ENCODE measurements at places on chromosomes 16 and 17. TPM values are rescaled to one million over a fixed set of nuclear protein-coding genes. Genes with fewer than 3 reads are reported as not detected.

Gene EME1
- 2.7 TPM for total RNA-seq

Gene MYH2
- not detected for total RNA-seq

Gene ACSM2A
- total RNA-seq = not detected

Gene STH
- total RNA-seq = not detected

Gene CD300H
- not detected for total RNA-seq

Gene IL21R
- 1.1 TPM for total RNA-seq

Gene CCDC40
- 4.8 TPM for total RNA-seq

Gene TCF25
- 145 TPM for total RNA-seq

Gene CMTM2
- total RNA-seq = 0.54 TPM

Gene MT4
- not detected for total RNA-seq

Gene JMJD8
- 59.4 TPM for total RNA-seq

DNA sequence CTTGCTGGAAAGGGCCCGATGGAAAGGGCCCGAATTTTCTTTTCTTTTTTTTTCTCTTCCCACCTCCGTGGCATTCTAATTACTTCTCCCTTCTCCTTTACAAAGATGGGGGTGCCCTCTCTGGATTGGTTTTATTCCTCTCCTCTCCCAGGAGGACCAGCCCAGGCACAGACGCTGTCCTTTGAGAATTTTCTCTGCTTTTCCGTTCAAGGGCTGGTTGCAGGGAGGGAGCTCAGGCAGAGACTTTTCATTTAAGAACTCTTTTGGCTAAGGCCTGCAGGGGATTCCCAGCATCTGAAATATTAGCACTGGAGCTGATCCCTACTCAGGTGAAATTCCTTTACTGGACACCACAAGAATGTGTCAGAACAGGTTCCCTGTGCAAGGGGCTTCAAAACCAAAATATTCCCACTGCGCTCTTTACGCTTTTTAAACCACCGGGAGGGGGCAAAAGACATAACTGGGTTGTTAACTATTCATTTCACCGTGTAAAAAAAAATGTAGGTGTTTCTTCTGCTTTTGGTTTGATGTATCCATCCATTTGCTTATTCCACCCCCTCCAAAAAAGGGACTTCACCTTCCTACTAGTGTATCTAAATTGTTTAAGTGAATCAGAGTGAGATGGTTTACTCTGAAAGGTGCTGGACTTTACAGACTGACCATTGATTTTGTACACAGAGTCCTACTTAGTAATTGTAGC, 1.4 kb downstream of the NFAT5 start:
- no peak for DNase-seq

- DNase-seq = no peak
Measured at GRCh38 chr17:21140911-21141310, 14.1 kb downstream of the DHRS7B start.

DNA sequence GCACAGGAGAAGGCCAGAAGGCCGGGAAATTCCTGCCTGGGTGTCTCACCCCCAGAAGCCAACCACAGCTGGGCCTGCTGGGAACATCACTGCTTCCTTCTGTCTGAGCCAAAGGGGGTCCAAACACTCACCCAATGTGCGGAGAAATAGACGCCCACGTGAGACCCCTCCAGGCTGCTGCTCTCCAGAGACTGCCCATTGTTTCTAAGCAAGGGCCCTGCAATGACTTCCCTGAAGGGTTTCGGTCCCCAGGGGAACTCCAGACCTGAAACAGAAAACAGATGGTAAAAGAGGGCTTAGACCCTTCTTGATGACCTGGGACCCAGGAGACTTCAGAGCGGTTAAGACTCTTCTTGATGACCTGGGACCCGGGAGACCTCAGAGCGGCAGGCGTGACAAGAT, 41.3 kb downstream of the MRM3 start:
- DNase-seq = no peak

- DNase-seq = no peak
Measured at GRCh38 chr16:89311636-89312035, 94.1 kb downstream of the ZNF778 start.

GRCh38 chr16:11204513-11205047, 51.4 kb downstream of the SOCS1 start:
- no peak for DNase-seq

GRCh38 chr17:14997290-14997689, 267.8 kb downstream of the PMP22 start:
- DNase-seq = no peak

DNA sequence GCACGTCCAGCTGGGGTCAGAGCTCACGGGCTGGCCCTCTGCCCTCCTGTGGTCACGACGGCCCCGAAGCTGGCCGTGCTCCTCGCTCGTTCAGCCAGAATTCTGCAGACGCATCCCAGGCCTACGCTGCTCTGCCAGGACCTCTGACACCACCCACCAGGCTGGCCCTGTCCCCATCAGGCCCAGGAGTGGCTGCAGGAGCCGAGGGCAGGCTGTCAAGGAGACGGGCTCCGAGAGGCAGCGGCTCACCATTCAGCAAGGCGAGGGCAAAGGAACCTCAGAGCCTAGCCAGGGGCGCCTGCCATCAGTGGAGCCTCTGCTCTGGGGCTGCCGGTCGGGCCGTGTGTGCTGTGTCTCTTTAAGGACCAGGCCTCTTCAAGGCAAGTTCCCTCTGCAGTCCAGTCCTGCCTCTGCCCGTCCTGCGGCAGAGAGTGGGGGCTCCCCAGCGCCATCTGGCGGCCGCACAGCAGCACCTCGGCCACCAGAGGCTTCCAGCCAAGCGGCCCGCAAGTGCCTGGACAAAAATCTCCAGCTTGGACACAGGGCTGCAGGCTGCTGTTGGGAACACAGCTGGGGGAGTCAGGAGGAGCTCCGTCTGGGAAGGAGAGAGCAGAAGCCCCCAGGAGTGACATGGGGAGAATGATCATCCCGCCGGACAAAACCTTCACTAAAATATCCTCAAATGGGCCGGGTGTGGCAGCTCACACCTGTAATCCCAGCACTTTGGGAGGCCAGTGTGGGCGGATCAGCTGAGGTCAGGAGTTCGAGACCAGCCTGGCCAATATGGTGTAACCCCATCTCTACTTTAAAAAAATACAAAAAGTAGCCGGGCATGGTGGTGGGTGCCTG, 7.4 kb upstream of the ABR start:
- DNase-seq = peak; percentile 39

- no peak for DNase-seq
Measured at GRCh38 chr17:74485841-74486240, 19.4 kb downstream of the CD300A start.

DNA sequence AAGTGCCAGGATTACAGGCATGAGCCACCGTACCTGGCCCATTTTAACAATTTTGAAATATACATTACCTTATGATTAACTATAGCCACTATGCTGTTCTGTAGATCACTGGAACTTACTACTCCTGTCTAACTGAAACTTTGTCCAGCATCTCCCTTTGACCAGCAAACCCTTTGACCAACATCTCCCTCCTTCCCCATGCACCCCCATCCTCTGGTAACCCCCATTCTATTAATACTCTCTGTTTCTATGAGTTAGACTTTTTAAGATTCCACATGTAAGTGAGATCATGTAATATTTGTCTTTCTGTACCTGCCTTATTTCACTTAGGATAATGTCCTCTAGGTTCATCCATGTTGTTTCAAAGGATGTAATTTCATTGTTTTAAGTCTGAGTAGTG, 178.0 kb downstream of the MSI2 start:
- DNase-seq = no peak

- peak; percentile 61 for DNase-seq
Measured at GRCh38 chr17:29145289-29146073, 34.7 kb downstream of the MYO18A start.

DNA sequence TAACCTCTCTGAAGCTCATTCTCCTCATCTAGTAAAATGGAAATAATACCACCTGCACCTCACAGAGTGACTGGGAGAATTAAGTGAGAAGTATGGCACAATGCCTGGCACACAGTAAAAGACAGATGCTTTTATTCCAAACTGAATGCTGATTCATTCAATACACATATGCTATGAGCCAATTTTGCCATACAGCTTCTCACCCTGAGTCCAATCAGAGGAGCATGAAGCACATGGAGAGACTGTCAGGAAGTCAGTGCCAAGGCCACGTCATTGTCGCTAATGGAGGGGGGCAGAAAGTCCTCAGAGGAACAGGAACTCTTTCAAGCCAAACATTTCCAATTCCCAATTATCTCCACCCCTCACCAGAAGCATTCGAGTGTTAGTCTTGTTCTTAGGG, 11.6 kb downstream of the MKS1 start:
- no peak for DNase-seq

- DNase-seq = no peak
Measured at GRCh38 chr16:57381791-57382534, 9.7 kb downstream of the CX3CL1 start.

- no peak for DNase-seq
Measured at GRCh38 chr16:24138024-24138423, 118.1 kb upstream of the CACNG3 start.

GRCh38 chr17:53516636-53517035, 306.1 kb upstream of the KIF2B start:
- no peak for DNase-seq

DNA sequence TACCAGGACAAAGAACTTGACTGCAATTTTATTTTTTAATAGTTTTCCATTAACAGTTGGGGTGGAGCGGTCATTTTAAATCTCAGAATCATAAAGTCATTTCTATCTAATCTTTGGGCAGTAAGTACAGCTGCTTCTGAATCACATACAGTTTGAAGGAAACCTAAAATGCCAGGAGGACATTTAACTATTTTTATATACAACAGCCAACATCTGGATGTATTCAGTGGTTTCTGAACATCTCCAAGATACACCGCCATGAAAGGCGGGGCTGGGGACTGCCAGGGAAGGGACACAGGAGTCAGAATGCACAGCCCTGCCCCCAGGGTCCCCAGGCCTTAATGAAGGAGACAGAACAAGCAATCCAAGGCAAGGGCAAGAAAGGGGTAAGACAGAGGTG, 392.3 kb downstream of the SLC39A11 start:
- no peak for DNase-seq

DNA sequence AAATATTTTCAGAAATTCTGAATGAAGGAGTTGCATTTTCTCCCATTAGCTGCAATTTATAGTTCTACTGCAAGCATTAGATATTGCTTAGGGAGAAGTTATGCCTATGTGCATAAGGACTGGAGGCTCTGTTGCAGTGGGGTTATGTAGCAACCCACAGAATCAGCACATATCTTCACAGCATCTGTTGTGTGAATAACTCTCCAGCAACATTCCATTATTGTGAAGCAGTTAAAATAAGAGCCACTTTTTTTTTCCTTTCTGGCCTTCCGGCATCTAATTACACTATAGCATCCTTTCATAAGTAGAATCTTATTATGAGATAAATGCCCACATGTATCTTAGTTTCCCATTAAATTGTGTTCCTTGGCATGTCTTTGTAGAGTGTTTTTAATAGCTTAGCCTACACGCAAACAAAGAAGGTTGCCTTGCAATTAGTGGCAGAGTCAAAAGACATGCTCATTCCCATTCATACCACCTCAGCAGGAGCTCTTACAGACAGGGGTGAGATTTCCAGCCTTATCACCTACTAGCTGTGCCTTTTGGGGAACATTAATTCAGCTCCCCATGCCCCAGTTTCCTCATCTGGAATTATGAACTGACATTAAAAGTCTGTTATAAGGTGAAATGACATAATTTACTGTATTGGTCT, 596.0 kb upstream of the GOT2 start:
- DNase-seq = no peak

GRCh38 chr16:5428932-5429331, 331.3 kb upstream of the EEF2KMT start:
- no peak for DNase-seq

DNA sequence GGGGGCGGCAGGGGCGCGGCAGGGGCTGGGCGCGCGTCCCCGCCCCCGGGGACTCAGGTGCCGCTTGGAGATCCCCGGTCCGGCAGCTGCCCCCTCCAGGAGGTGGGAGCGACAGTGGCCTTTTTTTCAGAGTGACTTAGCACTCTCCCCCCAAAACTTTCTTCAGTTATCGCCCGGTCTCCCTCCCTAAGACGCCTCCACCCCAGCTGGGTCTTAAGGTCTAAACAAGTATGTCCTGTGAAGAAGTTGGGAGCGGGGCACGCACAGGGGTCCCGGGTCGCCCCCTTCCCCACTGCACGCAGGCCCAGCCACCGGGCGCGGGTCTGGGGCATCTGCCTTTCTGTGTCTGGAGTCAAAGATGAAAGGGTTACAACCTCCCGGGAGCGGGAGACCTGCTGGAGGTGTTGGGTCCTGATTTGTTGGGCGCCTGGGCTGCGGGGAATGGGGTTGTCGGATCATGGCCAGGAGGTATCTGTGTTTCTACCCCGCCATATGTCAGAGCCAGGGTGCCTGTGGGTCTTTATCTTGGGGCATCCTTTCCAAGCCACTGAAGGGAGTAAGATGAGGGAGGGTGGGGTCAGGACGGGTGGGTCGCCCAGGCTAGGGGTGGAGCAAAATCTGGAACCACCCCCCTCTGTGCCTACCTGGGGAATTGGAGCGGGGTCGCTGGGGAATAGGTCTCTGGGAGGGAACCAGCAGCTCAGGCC, 757 bp downstream of the FMNL1 start:
- DNase-seq = no peak

DNA sequence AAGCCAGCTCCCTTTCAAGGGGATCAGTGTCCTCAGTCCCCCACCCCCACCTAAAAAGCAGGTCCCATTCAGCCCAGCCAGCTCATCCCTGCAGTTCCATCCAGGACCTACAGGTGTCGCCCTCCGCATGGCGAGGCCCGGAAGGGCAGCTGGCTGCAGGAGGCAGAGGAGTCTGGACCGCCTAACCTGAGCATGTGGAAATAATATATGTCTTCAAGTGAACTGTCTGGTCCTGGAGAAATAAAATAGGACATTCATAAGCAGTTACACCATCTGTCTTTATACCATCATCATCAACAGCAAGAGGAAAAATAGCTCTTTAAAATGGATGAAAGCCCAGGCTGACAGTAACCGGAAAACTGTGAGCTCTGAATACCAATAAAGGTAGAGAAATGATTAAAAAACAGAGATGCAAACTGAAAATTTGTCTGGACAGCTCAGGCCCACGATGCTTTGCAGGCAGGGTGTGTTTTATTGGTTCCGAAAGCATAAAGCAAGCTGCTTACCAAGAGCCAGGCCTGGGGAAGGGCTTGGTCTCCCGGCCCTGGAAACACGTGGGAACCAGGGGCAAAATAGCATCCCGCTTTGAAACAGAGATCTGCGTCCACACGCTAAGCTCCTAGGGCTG, 215.2 kb downstream of the ZFHX3 start:
- DNase-seq = no peak

DNA sequence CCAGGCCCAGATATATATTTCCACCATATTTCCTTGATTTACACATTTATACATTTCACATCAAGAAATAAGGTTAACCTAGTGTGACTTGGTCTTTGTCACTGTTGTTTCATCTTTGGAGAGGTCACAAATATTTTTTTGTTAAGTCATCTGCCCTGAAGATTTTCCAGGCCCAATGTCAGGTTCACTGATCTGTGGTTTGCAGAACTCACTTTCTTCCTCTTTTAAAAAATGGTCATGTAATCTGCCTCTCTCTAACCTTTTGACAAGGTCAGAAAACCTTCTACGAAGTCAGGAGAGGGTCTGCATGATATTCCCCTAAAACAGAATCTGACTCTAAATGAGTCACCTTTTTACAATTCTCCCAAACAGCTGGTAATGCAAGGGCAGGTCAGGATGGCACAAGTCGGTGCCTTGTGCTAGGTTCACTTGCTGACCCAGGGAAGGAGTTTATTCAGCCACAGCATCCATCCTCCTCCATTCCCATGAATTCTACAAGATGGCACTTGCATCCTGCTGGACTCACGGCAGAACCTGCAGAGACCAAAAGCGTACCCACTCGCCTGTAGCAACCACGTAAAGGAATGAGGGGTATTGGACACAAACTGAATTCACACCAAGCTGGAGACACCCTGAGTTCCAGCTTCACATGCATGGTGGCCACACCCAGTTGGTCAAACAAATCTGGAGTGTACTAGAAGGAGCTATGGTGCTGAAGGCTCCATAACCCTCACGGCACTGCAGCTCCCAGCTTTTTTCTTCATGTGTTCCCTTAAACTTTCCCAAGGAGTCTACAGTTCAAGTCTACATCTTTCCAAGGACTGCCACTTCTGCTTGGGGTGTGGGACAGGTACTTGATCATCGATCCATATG, 1.6 kb upstream of the KIAA0513 start:
- DNase-seq = no peak
